ENCODE measurements at places on chromosomes 2 and 18.

GRCh38 chr2:217832115-217832514, 170.7 kb downstream of the TNS1 start:
- no peak for DNase-seq

DNA sequence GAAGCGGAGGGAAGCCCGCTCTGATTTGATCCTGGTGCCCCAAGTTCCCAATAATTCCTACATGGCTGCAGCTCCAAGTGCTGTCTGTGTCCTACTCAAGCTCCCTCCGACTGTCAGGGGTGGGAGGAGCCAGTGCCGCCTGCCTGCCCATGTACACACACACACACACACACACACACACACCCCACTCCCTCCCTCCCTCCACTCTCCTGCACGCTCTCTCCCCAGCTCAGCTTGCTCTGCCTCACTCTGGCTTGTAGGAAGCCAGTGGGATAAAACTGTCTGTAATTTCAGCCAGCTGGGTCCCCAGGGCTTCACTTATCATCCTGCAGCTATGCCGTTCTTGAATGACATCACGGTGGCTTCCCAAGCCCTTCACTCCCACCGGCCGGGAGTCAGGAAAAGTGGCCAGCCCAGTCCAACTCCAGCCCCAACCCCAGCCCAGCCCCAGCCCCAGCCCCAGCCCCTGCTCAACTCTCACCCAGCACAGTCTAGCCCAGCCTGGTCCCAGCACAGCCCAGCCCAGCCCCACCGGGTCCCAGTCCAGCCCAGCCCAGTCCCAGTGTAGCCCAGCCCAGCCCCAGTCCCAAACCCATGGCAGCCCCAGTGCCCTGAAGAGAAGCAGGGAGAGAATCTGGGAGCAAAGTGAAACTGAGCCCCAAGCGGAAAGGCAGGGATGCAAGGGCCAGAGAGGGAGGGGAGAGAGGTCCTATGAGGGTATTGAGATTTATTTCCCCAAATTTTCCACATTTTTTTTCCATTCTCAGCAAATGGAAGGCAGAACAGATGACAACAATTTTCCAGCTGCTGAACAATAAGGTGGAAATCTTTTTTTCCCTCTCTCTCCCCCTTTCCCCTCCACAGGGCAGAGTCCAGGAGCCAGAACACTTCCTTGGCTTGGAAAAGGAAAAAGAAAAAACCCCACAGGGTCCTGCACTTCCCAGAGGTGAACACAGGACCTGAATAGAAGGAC, 144.0 kb downstream of the TNS1 start:
- DNase-seq: peak; percentile 19

DNA sequence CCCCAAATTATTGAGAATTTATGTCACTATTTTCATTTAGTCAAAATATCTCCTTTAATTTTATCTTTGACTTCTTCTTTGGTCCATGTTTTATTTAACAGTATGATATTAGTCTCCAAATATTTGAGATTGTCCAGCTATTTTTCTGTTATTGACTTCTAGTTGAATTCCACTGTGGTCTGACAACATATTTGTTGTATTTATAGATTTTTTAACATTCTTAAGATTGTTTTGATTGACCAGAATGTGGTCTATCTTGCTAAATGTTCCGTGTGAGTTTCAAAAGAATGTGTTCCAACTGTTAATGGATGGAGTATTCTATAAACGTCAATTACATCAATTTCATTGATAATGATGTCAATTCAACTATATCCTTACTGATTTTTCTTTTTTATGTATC, 1452.1 kb downstream of the SUCLG1 start:
- no peak for DNase-seq

DNA sequence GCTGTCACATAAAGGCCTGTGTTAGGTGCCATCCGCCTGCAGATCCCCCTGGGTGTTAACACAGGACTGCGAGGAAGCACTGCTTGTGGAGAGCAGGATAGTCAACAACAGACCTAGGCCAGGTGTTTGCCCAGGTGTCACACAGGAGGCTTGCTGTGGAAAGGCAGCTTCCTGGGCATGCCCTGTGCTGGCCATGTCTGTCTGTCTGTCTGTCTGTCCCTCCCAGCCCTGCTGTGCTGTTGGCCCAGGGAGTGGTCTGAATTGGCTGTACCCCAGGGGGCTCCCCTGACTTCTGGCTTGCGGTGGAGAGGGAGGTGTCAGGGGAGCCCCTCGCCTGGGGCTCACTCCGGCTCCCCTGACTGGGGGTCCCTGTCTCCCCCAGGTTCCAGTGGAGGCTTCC, 53.2 kb downstream of the SH3BP4 start:
- DNase-seq: no peak

DNA sequence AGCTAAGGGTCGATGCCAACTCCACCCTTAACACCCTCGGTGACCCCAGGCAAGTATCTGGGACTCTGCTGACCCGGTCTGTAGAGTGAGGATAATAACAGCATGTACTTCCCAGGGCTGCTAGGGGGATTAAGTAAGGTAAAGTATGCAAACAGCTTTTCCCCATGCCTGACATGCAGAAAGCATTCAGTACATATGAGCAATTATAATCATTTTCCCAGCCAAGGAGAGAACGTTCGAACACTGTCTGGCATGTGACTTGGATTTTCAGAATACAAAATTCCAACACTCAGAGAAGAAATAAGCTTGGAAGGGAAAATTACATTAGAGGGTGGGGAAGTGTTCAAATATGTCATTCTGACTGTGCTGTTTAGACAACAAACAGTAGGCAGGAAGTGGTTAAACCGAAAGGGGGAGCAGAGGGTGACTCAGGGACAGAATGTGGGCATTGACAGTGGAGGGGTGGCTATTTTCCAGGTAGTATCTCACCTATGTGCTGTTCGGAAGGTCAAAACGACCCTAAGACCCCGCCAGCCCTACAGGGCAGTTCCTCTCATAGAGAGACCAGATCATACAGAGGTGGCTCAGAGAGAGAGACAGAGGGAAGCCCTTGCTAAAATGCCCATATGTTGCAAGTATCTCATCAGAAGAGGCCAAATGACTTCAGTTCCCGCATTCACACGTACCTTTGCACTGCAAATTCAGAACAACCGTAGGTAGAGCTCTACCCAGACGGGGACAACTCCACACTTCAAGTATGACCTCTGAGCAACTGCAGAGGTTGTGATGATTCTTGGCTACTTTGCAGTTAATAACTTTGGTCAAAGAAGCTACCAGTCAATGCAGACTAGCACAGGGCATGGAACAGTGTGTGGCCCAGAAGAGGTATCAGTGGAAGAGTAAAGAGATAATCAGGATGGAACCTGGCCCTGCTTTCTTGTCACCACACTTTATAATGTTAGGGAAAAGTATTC, 14.8 kb downstream of the ASPRV1 start:
- DNase-seq: peak; percentile 67

DNA sequence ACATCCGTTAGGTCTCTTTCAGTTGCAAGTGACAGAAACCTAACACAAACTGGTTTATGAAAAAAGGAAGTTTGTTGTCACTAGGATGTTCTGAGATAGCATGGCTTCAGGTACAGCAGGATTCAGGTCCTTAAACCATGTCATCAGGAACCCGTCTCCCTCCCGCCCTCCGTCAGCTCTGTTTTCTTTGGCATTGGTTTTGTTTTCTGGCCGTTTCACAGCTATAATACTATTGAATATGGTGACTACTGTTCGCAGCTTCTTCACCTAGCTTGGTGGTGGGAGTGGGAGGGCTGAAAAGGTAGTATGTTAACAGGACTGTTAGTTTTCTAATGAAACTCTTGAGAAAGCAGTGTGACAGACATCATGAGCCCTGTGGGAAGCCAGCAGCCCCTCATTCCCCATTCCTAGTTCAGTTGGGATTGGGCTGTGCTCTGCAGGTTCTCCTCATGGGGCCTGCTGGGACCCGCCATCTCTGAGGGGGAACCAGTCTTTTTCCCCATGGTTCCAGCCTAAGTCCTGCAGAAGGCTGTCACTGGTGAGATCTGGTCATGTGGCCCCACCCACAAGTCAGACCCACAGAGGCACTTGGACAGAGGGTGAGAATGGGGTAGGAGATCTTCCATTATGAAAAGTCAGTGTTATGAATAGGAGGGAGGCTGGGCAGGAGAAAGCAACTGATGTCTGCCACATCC, 12.1 kb downstream of the PTMA start:
- DNase-seq: no peak

DNA sequence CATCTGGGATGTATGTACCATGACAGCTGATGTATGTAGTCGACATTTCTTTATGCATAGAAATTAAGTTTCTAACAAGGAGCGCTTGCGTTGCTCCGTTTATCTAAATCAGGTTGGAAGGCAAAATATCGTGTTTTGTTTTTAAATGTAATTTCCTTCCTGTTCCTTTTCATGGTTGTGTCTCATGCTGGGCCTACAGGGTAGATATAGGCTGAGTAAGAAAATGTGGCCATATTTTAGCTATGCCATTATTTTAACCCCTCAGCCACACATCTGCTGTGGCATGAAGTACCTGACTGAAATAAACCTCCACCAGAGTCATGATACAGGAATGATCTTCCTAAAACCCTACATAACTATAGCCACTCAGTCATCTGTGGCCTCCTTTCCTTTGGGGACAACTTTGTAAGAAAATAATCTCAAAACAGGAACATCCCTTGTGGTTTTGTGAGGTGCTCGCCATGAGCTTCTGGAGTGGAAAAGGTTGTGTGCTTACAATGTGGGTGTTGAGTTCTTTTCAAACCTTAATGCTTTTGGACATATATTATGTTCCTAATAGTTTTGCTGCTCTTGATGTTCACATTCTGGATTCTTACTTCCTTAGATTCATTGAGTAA, 214.3 kb downstream of the FAM210A start:
- DNase-seq: no peak

- peak; percentile 1 for DNase-seq
These were observed 343.6 kb upstream of the SYT4 start for GRCh38 chr18:43620936-43621335.

- no peak for DNase-seq
These were observed 23.6 kb downstream of the CPO start for GRCh38 chr2:206962966-206963365.

DNA sequence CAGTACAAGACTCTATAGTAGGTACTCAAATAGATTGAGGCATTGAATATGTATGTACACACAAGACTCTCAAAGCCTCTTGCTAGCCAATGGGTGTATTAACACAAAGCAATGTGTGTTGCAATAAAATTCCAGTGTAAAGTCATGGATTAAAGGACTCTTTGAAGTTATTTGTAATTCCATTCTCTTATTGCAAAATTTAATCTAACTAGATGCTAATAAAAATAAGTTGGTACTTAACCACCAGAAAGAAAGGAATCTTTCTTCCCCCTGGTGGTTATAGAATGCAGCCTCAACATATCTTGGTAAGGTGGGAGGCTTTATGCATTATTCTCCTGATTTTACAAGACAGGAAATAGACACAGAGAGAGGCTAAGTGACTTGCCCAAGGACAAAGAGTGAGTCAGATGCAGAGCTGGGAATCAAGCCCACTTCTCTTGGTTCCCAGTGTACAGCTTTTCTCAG, 18.0 kb downstream of the LRP1B start:
- no peak for DNase-seq

DNA sequence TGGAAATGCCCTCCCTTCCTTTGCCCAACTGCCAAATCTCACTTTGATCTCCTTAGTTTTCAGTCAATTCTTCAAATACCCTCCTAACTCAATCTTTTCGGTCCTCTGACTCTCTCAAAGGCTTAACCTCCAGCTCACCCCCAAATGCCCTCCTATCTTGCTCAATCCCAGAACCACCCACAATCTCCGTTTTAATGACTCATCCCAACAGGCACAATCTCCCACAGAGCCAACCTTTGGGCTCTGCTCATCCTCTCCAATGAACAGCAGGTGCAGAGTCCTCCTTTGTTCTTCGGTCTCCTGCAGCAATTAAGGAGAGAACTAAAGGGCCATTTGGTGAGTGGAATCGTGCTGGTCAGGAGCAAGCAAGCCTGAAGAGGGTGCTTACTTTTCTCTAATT, 366.1 kb upstream of the CRIM1 start:
- no peak for DNase-seq

DNA sequence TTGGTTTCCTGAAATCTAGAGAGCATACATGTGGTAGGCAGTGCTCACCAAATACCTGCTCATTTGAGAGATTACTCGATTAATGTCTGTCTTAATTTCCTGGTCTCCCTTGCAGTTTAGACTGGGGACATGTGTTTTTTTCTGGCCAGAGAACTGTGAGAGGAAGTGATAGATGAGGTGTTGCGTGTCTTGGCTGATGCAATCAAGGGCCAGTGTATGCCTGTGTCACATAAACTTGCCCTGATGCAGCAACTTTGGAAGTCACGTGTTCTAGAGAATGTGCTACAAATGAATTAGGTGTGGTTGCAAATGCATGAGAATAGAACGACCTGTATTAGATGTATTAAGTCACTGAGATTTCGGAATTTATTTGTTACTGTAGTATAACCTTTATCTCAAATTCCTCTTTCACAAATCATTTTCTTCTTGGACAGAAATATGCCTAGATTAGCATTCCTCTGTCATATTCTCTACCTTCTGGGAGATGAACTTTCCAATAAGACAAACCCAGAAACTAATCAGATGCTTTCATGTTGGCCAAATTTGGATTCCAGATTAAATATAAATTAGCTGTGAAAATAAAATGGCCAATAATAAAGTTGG, 9.9 kb upstream of the IL1A start:
- peak; percentile 70 for DNase-seq

DNA sequence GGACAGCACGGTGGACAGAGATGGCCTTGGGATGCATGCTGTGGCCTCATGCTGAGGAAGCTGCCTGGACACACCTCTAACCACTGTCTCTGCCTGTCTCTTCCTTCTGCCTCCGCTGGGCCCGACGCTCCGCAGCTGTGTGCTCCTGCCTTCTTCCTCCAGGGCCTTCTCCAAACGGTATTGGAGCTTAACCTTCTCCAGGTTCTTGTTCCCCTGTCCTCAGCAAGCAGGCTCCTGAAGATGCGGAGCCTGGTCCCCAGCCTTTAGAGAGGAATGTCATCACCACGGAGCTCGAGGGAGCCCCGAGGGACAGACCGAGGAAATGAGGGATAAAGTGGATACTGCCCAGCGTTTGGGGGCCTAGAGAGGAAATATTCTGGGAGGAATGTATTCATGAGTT, 155.1 kb downstream of the DYSF start:
- DNase-seq: no peak

- no peak for DNase-seq
These were observed 103.3 kb downstream of the CTAGE1 start for GRCh38 chr18:22314420-22314819.
